CD4-positive, CD25-positive, alpha-beta regulatory T cell (primary cell): ENCODE measurements at places on chromosomes 13 and 19. TPM values are rescaled to one million over a fixed set of nuclear protein-coding genes. Genes with fewer than 3 reads are reported as not detected.

GPR12 gene
- polyA plus RNA-seq: not detected

DNA sequence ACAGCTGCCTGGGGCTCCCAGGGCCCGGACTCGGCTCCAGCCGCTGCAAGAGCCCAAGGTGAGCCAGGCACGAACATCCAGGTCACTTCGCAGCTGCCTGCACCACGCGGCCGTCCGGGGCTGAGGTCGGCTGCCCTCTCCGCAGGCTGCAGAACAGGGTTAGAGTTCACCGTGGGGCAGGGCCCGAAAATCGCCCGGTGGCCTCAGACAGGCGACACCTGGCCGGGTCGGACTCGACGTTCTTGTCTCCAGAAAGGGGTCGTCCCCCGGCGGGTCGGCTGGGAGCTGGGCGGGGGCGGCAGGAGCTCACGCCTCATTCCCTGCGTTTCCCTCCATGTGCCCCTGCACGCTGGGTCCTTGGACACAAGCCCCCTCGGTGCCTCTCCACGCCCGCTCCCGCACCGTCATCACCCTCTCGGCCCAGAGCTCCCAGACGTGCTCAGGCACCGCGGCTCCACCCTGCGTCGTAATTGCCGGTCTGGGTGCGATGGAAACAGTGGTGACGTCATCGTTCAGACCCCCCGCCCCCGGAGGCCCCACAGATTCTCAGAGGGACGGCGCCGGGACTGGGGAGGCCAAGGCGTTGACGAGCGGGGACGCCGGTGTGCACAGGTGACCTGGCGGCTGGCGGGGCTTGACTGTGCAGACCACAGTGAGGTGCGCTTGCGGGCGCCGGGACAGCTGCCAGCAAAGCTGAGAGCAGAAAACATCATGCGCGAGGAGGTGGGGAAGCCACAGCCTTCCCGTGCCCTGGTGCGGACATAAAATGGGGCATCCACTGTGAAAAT is 4.0 kb upstream of the GRIN3B start:
- peak; percentile 51 for DNase-seq

ELSPBP1 gene
- not detected for polyA plus RNA-seq

GRCh38 chr19:30666301-30666803 is 294.2 kb downstream of the ZNF536 start:
- peak; percentile 14 for DNase-seq

GRCh38 chr13:99688776-99689175 is 187.5 kb downstream of the TM9SF2 start:
- no peak for DNase-seq
